ENCODE measurements at places on chromosomes 7 and 10. TPM values are rescaled to one million over a fixed set of nuclear protein-coding genes. Genes with fewer than 3 reads are reported as not detected.

GRCh38 chr10:114184276-114184675 is 5.1 kb downstream of the TDRD1 start:
- DNase-seq, result no peak

DNA sequence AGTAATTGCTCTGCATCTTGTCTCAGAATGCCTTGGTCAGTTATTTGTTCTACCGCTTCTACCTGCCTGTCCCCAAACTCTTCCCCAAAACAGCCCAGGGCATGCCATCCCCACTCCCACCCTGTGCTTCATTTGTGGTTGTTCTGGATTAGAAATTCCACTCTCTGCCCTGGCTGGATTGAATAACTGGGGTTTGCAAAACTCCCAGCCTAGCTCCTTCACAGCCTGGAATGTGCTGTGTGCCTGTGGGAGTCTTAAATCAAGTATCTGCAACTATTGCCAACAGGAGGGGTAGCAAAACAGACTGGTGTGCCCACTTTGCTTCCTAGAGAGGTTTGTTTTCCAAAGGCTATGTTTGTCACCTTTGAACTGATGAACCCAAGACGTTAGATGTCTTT is 24.2 kb downstream of the TSPAN15 start:
- DNase-seq, result no peak

The STEAP1B gene
- total RNA-seq, result 2.8 TPM

DNA sequence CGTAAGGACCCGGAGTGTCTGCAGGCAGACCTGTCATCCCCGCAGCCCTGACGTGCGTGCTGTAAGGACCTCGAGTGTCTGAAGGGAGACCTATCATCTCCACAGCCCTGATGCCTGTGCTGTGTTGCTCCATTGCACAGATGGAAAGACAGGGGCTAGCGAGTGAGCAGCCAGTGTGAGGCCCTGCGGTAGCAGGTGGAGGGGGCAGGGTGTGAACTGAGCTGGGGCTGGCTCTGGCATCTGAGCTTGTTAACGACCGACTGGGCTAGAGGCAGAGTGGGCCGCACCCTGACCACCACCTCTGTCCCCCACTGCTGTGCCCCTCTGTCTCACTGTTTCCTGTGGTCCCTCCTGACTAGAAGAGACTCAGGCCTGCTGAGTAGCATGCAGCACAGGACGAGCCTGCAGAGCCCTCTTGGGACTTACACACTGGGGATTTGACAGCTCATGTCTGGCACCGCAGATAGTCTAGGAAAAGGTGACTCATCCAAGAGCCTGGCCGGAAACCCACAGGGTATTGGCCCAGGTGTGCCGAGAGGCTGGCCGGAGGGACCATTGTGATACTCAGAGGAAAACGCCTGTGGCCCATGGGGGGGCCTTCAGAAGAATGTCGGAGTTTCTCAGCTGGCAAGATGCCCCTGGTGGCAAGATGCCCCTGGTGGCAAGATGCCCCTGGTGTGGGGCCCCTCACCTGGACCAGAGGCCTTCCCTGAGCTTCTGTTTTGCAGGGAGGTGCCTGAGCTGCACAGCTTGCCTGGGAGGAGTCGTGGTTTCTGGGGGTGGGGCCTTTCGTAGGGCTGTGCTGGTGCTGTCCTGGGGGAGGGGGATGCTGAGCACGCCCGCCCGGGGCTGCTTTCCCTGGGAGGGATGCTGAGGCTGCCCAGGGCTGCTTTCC is 34.3 kb downstream of the INPP5A start:
- no peak for DNase-seq

The NME8 gene
- total RNA-seq, result 0.29 TPM

DNA sequence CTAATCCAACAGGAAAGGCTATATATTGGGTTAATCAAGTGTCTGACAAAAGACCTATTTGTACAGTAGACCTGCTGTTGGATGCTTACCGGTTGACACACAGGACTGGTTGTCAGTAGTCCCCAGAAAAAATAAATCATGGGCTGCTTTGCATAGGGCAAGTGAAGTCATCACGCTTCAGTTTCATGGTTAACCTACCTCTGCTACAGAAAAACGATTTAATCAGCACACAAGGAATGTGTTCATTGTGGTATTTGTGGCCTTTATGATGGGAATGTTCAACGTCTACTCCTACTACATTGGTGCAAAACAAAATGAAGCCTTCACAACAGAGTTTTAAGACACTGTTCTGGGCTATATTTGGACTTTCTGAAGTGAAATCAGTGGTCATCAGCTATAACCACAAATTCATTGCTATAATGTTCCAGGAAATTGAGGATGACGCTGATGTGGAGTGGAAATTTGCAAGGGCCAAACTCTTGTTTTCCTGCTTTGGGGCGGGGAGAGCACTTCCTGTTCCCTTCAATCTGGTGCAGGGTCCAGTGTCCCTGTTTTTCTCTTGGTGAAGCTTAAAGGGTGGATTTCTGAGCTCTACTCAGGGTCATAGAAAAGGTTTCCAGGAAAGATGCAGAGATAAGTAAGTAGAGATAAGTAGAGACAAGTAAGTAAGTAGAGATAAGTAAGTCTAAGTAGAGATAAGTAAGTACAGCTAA is 39.3 kb upstream of the GGCT start:
- DNase-seq, result no peak

DNA sequence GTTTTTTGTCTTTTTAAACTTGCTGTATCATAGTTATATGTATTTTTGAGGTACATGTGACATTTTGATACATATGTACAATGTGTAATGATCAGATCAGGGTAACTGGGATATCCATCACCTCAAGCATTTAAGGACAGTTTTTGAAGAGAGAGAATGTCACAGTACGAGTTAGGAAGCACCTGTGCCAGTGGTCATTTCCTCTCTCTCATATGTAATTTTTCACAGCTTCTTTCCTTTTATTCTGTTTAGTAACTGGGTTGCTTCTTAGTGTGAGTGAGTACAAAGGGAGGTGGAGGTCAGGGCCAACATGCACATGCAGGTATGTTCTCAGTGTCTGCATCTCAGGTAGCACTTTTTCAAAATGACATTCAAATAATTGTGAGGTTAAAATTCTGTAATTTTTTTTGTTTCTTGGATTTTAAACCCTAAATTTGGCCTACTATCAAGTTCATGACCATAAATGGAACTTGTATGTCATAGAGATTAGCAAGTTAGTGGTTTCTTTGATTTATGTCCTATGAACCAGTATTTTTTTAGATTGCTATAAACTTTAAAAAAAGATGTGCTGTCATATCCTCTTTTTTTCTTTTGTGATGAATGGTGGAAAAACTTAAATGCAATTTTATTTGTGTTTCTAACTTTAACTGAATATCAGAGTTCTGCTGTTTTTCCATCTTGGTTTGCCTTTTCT is 42.7 kb downstream of the SNX10 start:
- no peak for DNase-seq

The PLEKHS1 gene
- not detected for total RNA-seq

DNA sequence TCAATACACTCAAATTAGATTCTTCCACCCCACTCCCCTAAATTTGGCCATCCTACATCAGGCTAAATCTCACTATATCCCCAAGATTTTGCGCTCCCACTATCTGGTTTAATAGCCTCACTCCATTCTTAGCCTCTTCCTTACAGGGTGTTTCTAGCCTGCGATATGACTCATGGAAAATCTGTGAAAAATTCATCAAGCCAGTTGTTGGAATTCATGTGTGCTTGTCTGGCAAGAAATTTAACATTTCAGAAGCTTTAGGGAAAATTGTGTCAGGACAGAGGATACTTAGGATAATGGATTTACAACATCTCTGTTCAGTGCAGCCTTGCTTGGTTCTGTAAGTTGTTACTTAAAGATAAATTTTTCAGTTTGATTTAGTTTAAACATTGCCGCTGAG is 1249.9 kb upstream of the AUTS2 start:
- DNase-seq, result no peak

GRCh38 chr10:103793920-103794883 is 61.2 kb downstream of the SH3PXD2A start:
- peak; percentile 54 for DNase-seq

GRCh38 chr7:143305423-143306070 is 10.4 kb upstream of the CLCN1 start:
- DNase-seq, result peak; percentile 92

- no peak for DNase-seq
Observed at GRCh38 chr7:155147172-155147571, 77.0 kb downstream of the HTR5A start.

DNA sequence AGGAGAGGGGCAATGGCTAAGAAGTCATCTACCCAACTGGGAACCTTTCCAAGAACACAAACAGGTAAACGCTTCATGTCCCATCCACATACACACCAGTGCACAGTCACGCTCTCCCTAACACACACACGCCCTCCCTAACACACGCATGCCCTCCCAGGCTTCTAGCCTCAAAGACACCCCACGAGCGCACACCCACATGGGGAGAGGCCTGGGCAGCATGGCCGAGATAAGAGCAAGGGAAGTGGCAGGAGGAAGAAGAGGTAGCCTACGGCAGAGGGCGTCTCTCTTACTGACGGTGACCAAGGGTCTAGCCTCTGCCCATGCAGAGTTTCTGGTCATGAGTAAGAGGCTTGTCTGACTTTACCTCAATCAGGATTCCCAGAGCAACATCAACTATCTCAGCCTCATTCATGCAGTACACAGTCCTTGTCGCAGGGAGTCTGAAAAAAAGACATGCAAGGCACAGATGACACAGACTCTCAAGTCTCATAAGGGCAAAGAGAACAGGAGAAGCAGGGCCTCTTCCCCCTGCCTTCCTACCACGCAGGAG is 3.1 kb downstream of the CYREN start:
- no peak for DNase-seq

DNA sequence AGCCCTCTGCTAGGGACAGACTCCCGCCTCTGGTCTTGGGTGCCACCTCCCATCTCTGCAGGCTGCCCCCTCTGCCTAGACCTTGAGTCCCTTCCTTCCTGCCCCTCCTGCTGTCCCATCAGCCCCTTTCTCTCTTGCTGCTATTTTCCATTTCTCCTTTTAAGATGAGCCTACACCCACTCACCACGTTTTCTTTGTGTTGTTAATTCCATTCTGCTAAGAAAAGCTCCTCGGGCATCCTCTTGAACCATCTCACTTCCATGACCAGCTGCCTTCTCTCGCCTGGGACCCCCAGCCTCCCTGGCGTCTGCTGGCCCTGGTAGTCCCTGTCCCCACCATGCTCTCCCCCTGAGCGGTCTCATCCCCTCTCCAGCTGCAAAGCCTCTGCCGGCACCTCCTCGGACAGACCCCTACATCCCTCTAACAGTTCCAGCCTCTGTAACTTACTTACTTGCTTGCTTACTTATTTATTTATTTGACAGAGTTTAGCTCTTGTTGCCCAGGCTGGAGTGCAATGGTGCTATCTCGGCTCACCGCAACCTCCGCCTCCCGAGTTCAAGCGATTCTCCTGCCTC is 95.8 kb upstream of the SH2B2 start:
- no peak for DNase-seq

- DNase-seq, result no peak
Observed at GRCh38 chr7:131893631-131894340, 337.4 kb upstream of the PODXL start.

The EN2 gene
- 0.19 TPM for total RNA-seq

- no peak for DNase-seq
Observed at GRCh38 chr7:48822138-48822537, 102.2 kb upstream of the CDC14C start.

GRCh38 chr7:147412782-147413556 is 1177.6 kb upstream of the C7orf33 start:
- no peak for DNase-seq

The CCAR1 gene
- total RNA-seq, result 49.3 TPM

- no peak for DNase-seq
Observed at GRCh38 chr7:65951837-65952578, 30.0 kb downstream of the GUSB start.

- peak; percentile 98 for DNase-seq
Observed at GRCh38 chr10:72297281-72297804, 23.6 kb downstream of the DDIT4 start.

The UCMA gene
- total RNA-seq, result not detected
